ENCODE measurements at places on chromosomes 3 and 15. TPM values are rescaled to one million over a fixed set of nuclear protein-coding genes. Genes with fewer than 3 reads are reported as not detected.

DNA sequence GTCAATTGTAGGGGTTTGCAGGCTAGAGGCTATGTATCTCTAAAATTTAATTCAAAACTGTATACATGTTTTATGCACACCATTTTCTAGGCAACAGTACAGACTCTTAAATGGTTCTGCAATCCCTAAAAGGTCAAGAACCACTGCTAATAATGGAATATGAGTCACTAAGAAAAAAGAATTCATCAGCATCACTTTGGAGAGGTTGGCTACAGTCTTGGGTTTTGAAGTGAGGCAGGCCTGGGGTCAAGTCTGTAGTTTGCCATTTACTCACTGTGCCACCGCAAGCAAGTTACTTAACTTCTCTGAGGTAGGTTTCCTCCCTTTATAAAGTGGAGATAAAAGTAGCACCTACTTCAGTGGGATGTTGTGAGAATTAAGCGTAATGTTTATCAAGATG is 33.7 kb downstream of the THRB start:
- peaks cover 17% of the 10 kb centered on the region for H3K4me1 ChIP-seq
- H3K27ac ChIP-seq: no peak overlapping the region
- H3K4me3 ChIP-seq: no peak overlapping the region
- DNase-seq: no peak

DNA sequence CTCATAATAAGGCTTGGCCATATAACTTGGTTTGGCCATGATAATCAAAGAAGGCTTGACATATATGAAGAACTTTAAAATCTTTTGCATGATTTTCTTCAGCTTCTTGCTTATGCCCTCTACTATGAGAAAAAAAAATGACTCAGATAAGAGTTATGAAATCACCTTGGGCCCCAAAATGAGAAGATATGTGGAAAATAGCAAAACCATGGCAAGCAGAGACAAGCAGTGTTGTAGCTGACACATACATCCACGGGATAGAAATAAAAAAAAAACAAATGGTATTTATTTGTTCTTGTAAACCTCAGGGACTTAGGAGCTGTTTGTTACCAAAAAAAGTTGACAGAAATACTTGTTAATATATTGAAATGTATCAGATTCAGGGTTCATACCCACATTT is 614.8 kb upstream of the BCHE start:
- H3K36me3 ChIP-seq: no peaks in the 10 kb centered on the region
- peaks cover 35% of the 10 kb centered on the region for H3K4me1 ChIP-seq
- no peak overlapping the region for H3K4me3 ChIP-seq
- DNase-seq: no peak
- no peak overlapping the region for H3K27ac ChIP-seq

DNA sequence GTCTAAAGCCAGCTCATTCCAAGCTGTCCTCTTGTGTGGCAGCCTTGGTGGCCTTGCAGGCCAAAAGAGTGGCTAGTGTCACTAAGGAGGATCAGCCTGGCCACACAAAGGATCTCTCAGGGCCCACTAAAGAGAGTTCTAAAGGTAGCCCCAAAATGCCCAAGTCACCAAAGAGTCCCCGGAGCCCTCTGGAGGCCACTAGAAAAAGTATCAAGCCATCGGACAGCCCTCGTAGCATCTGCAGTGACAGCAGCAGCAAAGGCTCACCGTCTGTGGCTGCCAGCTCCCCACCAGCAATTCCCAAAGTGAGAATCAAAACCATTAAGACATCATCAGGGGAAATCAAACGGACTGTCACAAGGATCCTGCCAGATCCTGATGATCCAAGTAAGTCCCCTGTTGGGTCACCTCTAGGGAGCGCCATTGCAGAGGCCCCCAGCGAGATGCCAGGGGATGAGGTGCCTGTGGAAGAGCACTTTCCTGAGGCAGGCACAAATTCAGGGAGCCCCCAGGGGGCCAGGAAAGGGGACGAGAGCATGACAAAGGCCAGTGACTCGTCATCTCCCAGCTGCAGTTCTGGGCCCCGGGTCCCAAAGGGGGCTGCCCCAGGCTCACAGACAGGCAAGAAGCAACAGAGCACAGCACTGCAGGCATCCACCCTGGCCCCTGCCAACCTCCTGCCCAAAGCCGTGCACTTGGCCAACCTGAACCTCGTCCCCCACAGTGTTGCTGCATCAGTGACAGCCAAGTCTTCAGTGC is 33.5 kb upstream of the ALPK3 start:
- H3K36me3 ChIP-seq: peaks cover 31% of the 10 kb centered on the region
- no peak overlapping the region for H3K27ac ChIP-seq
- no peaks in the 10 kb centered on the region for H3K27me3 ChIP-seq
- H3K4me1 ChIP-seq: no peaks in the 10 kb centered on the region
- no peak for DNase-seq

DNA sequence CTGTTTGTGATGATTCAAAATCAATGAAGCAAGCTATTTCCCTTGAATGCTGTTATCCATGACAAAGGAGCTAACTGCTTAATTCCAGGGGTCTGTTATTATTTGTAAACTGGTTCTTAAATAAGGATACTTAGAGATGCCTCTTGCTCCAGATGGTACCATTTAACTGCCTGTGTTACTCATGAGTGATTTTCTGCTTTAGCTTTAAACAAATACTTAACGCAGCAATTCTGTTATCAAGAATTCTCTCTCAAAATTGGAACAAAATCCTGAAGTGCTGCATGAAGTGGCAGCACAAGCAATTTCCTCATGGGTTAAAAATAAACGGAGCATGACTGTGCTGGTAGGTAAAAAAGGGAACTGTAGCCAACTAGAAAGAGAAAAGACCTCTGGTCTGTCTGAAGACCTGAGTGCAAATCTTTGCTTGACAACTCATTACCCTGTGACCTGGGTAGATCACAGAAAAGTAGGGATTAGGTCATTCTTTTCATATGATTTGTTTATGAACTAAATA is 62.5 kb upstream of the GBE1 start:
- DNase-seq: no peak
- H3K27ac ChIP-seq: no peak overlapping the region
- no peaks in the 10 kb centered on the region for H3K4me1 ChIP-seq

- no peak for DNase-seq
- no peaks in the 10 kb centered on the region for H3K36me3 ChIP-seq
Measured at GRCh38 chr15:65724464-65725215, 67.5 kb downstream of the DENND4A start.

CCDC54 gene
- total RNA-seq: not detected

DNA sequence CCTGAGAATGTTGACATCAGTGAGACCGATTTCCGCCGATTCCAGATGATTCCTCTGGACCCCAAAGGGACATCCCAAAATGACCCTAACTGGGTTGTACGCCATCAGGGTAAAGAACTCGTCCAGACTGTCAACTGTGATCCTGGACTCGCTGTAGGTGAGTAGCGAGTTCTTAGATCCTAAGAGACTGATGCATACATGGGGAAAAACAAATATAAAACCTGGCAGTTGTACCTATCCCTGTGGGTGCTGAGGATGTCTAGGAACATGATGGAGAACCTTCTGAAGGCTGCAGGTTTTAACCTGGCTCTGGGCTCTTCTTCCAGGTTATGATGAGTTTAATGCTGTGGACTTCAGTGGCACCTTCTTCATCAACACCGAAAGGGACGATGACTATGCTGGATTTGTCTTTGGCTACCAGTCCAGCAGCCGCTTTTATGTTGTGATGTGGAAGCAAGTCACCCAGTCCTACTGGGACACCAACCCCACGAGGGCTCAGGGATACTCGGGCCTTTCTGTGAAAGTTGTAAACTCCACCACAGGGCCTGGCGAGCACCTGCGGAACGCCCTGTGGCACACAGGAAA is 12.3 kb downstream of the THBS1 start:
- H3K4me1 ChIP-seq: peaks cover 20% of the 10 kb centered on the region
- no peaks in the 10 kb centered on the region for H3K27me3 ChIP-seq
- H3K27ac ChIP-seq: no peak overlapping the region
- no peak overlapping the region for H3K4me3 ChIP-seq

ANKDD1A gene
- total RNA-seq: 8.9 TPM

- H3K4me1 ChIP-seq: peaks cover 18% of the 10 kb centered on the region
- no peaks in the 10 kb centered on the region for H3K27me3 ChIP-seq
- H3K36me3 ChIP-seq: no peaks in the 10 kb centered on the region
- H3K27ac ChIP-seq: no peak within 1 kb of the TSS
Measured at GRCh38 chr15:74781431-74782258, at the start of gene CSK. CSK (plus strand) TSS chr15:74782080; CDS start chr15:74798298, 16,218 bp downstream.

GRCh38 chr3:141505166-141505565 is 18.3 kb downstream of the RASA2 start:
- no peaks in the 10 kb centered on the region for H3K27me3 ChIP-seq
- no peaks in the 10 kb centered on the region for H3K36me3 ChIP-seq
- H3K4me3 ChIP-seq: no peak overlapping the region
- H3K4me1 ChIP-seq: no peaks in the 10 kb centered on the region

ITIH1 gene
- total RNA-seq: not detected

DNA sequence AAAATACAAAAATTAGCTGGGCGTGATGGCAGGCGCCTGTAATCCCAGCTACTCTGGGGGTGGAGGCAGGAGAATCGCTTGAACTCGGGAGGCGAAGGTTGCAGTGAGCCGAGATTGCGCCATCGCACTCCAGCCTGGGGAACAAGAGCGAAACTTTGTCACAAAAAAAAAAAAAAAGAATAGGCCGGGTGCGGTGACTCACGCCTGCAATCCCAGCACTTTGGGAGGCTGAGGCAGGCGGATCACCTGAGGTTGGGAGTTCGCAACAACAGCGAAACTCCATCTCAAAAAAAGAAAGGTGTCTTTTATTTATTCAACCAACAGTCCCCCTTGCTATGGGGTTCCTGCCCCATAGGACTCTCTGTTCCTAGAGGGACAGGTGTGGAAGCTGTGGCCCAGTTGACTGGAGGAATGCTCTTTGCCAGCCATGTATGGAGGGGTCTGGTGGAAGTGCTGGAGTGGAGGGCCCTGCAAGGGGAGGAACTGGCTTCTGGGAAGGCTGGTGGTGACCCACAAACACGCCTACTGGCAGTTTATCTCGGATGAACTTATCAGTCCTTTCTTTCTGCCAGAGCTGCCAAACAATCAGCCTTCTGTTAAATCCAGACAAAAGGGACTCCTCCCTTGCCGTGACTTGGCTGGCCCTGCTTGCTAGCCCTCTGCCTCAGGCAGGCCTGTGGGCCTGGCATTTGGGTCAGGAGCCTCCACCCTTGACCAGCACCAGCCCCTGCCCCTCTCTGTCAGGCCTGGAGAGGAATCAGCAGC is 4.6 kb upstream of the DAG1 start:
- no peak for DNase-seq
- H3K27ac ChIP-seq: no peak overlapping the region
- peaks cover 27% of the 10 kb centered on the region for H3K4me1 ChIP-seq
- no peaks in the 10 kb centered on the region for H3K36me3 ChIP-seq

GRCh38 chr15:22811640-22812039 is 25.2 kb downstream of the NIPA1 start:
- no peak overlapping the region for H3K27ac ChIP-seq
- peaks cover 6% of the 10 kb centered on the region for H3K36me3 ChIP-seq
- DNase-seq: peak; percentile 59
- H3K4me3 ChIP-seq: no peak overlapping the region
- no peaks in the 10 kb centered on the region for H3K27me3 ChIP-seq

DNA sequence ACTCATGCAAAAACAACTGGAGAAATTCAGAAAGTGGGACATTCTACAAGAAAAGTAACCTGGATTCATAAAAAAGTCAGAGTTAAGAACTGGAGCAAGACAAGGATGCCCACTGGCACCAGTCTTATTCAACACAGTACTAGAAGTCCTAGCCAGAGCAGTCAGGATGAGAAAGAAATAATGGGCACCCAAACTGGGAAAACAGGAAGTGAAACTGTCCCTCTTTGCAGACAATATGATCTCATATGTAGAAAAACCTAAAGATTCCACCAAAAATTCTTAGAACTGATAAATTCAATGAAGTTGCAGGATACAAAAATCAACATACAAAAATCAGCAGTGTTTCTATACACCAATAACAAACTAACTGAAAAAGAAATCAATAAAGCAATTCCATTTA is 37.4 kb downstream of the TXNRD3 start:
- H3K36me3 ChIP-seq: peaks cover 3% of the 10 kb centered on the region
- H3K4me1 ChIP-seq: peaks cover 18% of the 10 kb centered on the region
- H3K27me3 ChIP-seq: no peaks in the 10 kb centered on the region

GRCh38 chr3:49781415-49782199 is 4.7 kb downstream of the IP6K1 start:
- peaks cover 12% of the 10 kb centered on the region for H3K36me3 ChIP-seq
- H3K27me3 ChIP-seq: no peaks in the 10 kb centered on the region
- H3K27ac ChIP-seq: no peak overlapping the region
- H3K4me1 ChIP-seq: peaks cover 7% of the 10 kb centered on the region
- no peak for DNase-seq

MYLK gene
- 8.7 TPM for total RNA-seq

DNA sequence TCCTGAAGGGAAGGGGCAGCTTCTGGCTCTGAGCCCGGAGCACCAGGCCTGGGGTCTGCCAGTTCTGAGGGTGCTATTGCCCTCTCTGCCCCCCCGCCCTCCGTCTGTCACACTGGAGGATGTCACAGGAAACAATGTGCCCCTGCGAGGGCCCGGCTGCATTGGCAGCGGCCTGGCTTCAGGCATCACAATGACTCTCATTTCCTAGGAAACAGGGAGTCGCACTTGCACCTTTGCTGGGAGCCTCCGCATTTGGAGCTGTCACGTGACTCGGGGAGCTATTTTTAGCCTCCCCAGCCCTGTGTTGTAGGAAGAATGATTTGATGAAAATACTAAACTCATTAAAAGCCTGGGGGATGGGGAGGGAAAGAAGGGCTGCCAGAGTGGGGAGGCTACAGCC is 518.9 kb downstream of the SHQ1 start:
- H3K36me3 ChIP-seq: no peaks in the 10 kb centered on the region
- no peaks in the 10 kb centered on the region for H3K4me1 ChIP-seq
- DNase-seq: no peak
- no peaks in the 10 kb centered on the region for H3K27me3 ChIP-seq
- H3K27ac ChIP-seq: no peak overlapping the region

DNA sequence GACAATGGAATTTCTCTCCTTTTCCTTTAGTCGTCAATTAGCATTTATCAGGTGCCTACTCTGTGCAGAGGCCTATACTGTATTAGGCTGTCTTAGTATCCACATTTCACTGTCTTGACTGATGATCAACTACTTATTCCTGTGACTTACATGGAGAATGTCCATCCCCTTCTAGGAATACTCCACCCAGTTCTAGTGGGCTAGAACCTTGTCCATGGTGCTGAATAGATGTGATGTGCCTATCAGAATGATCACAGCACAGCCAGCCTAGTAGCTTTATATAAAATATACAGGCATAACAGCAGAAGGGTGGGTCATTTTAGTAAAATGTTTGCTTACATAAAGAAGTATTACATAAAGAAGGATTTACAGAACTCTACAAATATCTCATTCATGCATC is 621.4 kb downstream of the PDCD6IP start:
- H3K27ac ChIP-seq: no peak overlapping the region
- H3K36me3 ChIP-seq: no peaks in the 10 kb centered on the region
- H3K27me3 ChIP-seq: no peaks in the 10 kb centered on the region
- no peak for DNase-seq
- H3K4me1 ChIP-seq: no peaks in the 10 kb centered on the region

SLC22A14 gene
- not detected for total RNA-seq

DNA sequence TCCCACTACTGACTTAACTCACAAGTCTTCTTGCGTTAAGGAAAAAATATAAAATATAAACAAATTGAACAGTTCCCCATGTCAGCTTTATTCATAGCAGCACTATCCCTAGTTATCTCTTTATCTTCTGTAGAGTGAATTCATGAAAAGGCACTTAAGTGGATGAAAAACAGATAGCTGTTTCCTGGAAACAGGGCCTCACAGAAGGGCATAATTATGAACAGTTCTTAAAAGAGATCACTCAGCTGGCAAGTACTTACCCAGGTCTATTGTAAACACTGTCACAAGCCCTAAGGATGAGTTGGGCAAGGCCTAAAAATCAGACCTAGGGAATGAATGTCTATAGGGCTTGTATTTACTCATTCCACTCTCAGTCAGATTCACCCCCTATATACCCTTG is 10.7 kb downstream of the MB21D2 start:
- H3K36me3 ChIP-seq: peaks cover 30% of the 10 kb centered on the region
- peak; percentile 76 for DNase-seq
- H3K4me3 ChIP-seq: no peak overlapping the region
- no peaks in the 10 kb centered on the region for H3K27me3 ChIP-seq
- peaks cover 63% of the 10 kb centered on the region for H3K4me1 ChIP-seq
